ENCODE measurements at places on chromosomes 11 and 22. TPM values are rescaled to one million over a fixed set of nuclear protein-coding genes. Genes with fewer than 3 reads are reported as not detected.

DNA sequence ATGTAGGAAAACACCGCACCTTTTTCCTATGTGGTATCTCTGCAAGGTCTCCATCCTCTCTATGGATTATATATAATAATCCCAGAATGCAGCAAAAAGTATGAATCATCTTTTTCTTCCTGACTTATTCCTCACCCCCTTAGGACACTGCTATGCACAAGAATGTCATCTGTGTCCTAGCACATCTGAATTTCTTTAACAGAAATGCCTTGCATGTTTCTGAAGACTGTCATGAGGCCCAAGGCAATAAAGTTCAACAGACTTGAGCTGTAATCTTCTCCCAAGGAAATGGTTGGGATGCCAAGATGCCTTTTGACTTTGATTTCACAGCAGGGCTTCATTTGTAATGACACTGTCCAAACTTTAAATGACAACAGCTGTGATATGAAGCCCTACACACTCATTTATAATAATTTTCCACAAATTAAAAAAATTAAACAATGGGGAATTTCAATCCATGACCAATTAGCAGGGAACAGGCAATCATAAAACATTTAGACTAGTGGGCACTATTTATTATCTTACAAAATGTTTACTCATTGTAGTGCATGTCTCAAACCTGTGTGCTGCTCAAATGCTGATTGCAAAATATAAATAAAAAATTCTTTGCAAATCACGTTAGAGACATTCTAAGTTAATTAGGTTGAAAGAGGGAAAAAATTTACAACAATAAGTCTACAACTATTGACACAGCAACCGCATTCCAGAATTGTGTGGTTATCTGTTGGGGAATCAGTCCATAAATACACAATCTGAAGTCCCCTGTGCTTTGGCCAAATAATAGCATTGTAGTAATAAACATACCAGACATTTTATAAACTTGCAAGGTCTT, 242.3 kb downstream of the SWAP70 start:
- DNase-seq, result no peak
- H3K4me1 ChIP-seq, result no peaks in the 10 kb centered on the region
- H3K27me3 ChIP-seq, result no peaks in the 10 kb centered on the region
- H3K36me3 ChIP-seq, result no peaks in the 10 kb centered on the region
- no peak overlapping the region for H3K4me3 ChIP-seq

- H3K27ac ChIP-seq, result no peak overlapping the region
- peaks cover 14% of the 10 kb centered on the region for H3K4me1 ChIP-seq
- DNase-seq, result no peak
- H3K36me3 ChIP-seq, result no peaks in the 10 kb centered on the region
These were observed 108.7 kb upstream of the CD82 start for GRCh38 chr11:44456544-44457300.

The MN1 gene
- total RNA-seq, result 8.6 TPM

- H3K27me3 ChIP-seq, result no peaks in the 10 kb centered on the region
- H3K27ac ChIP-seq, result peak overlapping the region; percentile 39
- DNase-seq, result peak; percentile 94
- H3K4me3 ChIP-seq, result no peak overlapping the region
- no peaks in the 10 kb centered on the region for H3K36me3 ChIP-seq
These were observed 115.6 kb downstream of the SLC1A2 start for GRCh38 chr11:35303596-35304385.

The IFITM10 gene
- total RNA-seq, result 0.66 TPM

GRCh38 chr11:68574308-68574707, 110.0 kb upstream of the GAL start:
- no peak overlapping the region for H3K27ac ChIP-seq
- peaks cover 12% of the 10 kb centered on the region for H3K4me1 ChIP-seq
- H3K27me3 ChIP-seq, result no peaks in the 10 kb centered on the region

The MMP3 gene
- not detected for total RNA-seq

The LRRN4CL gene
- total RNA-seq, result 33.6 TPM

- H3K27ac ChIP-seq, result no peak overlapping the region
- H3K4me1 ChIP-seq, result peaks cover 36% of the 10 kb centered on the region
These were observed 20.1 kb upstream of the SYTL2 start for GRCh38 chr11:85831050-85831449.

- no peaks in the 10 kb centered on the region for H3K36me3 ChIP-seq
- no peaks in the 10 kb centered on the region for H3K27me3 ChIP-seq
- DNase-seq, result no peak
- H3K4me3 ChIP-seq, result no peak overlapping the region
These were observed 3.4 kb upstream of the RBM4B start for GRCh38 chr11:66680966-66681645.

The SLC22A6 gene
- total RNA-seq, result not detected

DNA sequence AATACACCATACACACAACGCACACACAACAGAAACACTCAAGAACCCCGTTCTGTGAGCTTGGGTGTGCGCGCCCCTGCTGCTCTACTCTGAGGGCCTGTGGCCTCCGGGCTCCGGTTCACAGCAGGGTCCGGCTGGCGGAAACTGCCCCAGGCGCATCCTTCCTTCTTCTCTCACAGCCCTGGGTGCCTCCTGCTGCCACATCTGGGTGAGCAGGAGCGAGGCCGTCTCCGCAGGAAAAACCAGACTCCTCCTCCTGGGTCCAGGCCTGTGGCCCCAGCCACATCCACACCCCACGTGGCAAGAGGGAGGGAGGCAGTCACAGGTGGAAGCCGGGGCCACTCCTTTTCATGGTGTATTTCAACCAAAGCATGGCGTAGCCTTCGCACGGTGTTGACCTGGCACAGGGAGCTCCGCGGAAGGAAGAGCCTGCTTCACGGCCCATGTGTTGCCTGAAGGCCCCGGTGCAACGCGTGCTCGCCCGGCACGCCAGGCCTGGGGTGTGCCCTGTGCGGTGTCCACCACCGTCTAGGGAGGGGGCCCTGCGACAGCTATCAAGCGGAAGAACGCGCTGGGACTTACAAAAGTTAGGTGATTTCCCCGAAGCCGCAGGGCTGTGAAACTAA, 1502.7 kb downstream of the TBC1D22A start:
- no peaks in the 10 kb centered on the region for H3K27me3 ChIP-seq
- no peak overlapping the region for H3K4me3 ChIP-seq
- no peak for DNase-seq
- no peak overlapping the region for H3K27ac ChIP-seq

- H3K4me1 ChIP-seq, result no peaks in the 10 kb centered on the region
- H3K27ac ChIP-seq, result no peak overlapping the region
- no peak overlapping the region for H3K4me3 ChIP-seq
- no peaks in the 10 kb centered on the region for H3K36me3 ChIP-seq
- DNase-seq, result no peak
These were observed 381.3 kb upstream of the ANO5 start for GRCh38 chr11:21811572-21811971.

- no peaks in the 10 kb centered on the region for H3K36me3 ChIP-seq
- peaks cover 32% of the 10 kb centered on the region for H3K4me1 ChIP-seq
- DNase-seq, result no peak
- H3K27me3 ChIP-seq, result no peaks in the 10 kb centered on the region
These were observed 20.8 kb upstream of the CHKA start for GRCh38 chr11:68142028-68142412.

DNA sequence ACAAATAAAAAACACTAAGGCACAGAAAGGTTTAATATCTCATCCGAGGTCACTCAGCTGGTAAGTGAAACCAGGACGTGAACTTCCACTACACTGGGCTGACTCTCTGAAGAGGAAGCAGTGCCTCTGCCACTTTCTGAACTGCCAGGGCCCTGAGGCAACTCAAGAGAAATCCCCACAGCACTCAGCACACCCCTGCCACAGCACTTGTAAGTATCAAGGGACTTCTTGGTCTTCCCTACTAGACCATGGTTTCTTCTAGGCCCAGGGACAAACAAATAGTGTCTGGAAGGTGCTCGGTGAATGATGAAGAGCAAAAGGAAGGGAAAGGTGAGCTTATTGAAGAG, 49.7 kb downstream of the RPL27A start:
- H3K36me3 ChIP-seq, result no peaks in the 10 kb centered on the region
- DNase-seq, result no peak
- no peaks in the 10 kb centered on the region for H3K27me3 ChIP-seq
- H3K4me1 ChIP-seq, result peaks cover 76% of the 10 kb centered on the region
- peak overlapping the region; percentile 96 for H3K27ac ChIP-seq
- no peak overlapping the region for H3K4me3 ChIP-seq

- DNase-seq, result no peak
- no peak overlapping the region for H3K4me3 ChIP-seq
- no peaks in the 10 kb centered on the region for H3K4me1 ChIP-seq
- H3K36me3 ChIP-seq, result no peaks in the 10 kb centered on the region
These were observed 566.5 kb upstream of the B3GAT1 start for GRCh38 chr11:134978388-134979088.

DNA sequence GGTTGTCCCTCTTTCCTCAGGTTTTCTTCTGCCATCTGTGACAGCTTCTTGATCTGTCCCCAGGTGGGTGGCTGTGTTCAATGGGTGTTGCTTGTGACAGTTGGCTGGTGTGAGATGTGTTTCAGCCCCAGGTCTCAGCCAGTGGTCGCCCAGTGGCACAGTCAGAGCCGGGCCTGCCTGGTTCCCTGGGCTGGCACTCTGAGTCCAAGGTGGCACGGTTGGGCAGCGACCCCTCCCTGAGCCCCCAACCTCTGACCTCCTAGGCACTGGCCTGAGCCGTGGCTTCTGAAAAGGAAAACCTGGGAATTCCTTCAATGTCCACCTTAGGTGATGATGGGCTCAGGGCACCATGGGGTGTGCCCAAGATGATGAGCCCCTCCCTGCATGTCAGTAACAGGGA, 14.0 kb upstream of the PRODH start:
- no peak overlapping the region for H3K4me3 ChIP-seq
- DNase-seq, result peak; percentile 52
- no peaks in the 10 kb centered on the region for H3K4me1 ChIP-seq
- no peak overlapping the region for H3K27ac ChIP-seq
- no peaks in the 10 kb centered on the region for H3K36me3 ChIP-seq

GRCh38 chr22:33421859-33422258, 363.7 kb upstream of the SYN3 start:
- no peaks in the 10 kb centered on the region for H3K4me1 ChIP-seq
- H3K4me3 ChIP-seq, result no peak overlapping the region
- no peaks in the 10 kb centered on the region for H3K36me3 ChIP-seq
- no peaks in the 10 kb centered on the region for H3K27me3 ChIP-seq
- no peak overlapping the region for H3K27ac ChIP-seq
- DNase-seq, result no peak

DNA sequence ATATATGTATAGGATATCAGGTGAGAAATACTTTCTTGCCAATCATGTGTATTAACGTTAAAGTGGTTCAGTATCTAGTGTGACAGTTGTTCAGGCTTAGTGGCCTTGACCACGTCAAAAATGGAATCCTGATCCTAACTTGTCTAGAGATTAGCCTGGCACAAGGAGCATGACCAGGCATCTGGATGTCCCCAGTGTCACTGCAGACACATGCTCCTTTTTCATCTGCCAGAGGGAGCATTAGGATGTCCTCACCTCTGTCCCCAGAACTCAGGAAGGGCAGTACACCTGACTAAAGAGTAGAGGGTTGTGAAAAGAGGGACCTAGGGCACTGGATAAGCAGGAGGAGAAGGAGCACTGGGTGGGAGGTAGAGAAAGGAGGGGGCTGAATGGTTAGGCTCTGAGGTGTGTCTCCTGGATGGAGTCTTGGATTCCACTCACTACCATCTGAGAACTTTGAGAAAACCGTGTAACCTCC, 40.9 kb upstream of the GGTLC2 start:
- no peak for DNase-seq
- no peaks in the 10 kb centered on the region for H3K4me1 ChIP-seq

The TAF6L gene
- total RNA-seq, result 13.5 TPM

GRCh38 chr22:20027966-20028854, 7.3 kb downstream of the TANGO2 start:
- no peaks in the 10 kb centered on the region for H3K27me3 ChIP-seq
- no peak for DNase-seq
- H3K27ac ChIP-seq, result no peak overlapping the region
- H3K36me3 ChIP-seq, result no peaks in the 10 kb centered on the region
- peaks cover 7% of the 10 kb centered on the region for H3K4me1 ChIP-seq

- H3K4me3 ChIP-seq, result no peak overlapping the region
- peaks cover 7% of the 10 kb centered on the region for H3K36me3 ChIP-seq
- no peaks in the 10 kb centered on the region for H3K4me1 ChIP-seq
- H3K27me3 ChIP-seq, result no peaks in the 10 kb centered on the region
- no peak for DNase-seq
- no peak overlapping the region for H3K27ac ChIP-seq
These were observed 62.5 kb downstream of the TCF20 start for GRCh38 chr22:42207918-42208317.

GRCh38 chr22:26589367-26589844, 526 bp downstream of the TPST2 start:
- H3K27me3 ChIP-seq, result no peaks in the 10 kb centered on the region
- no peak for DNase-seq
- peaks cover 19% of the 10 kb centered on the region for H3K4me1 ChIP-seq
- peak overlapping the region; percentile 85 for H3K4me3 ChIP-seq
- no peaks in the 10 kb centered on the region for H3K36me3 ChIP-seq

- peak overlapping the region; percentile 27 for H3K4me3 ChIP-seq
- no peaks in the 10 kb centered on the region for H3K36me3 ChIP-seq
- H3K4me1 ChIP-seq, result peaks cover 40% of the 10 kb centered on the region
These were observed 21.5 kb upstream of the RAG2 start for GRCh38 chr11:36619502-36619901.

DNA sequence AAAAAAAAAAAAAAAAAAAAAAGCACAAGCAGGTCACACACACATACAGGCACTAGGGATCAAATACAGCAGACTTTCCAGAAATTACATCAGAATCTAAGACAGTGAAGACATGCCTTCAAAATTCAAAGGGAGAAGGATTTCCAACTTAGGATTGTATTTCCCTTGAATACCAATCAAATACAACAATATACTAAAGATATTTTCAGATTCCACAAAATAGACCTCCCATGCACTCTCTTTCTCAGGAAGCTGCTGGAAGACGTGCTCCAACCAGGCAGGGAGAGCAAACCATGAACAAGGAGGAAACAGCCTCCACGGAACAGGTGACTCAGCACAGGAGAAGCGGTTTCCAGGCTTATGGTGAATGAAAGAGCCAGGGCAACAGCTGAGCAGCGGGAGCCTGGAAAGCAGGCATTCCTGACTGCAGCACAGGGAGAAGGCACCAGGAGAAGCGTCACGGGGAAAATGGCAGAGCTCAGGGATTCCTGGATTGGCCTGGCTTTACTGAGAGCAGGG, 32.0 kb downstream of the TMEM184B start:
- H3K4me1 ChIP-seq, result no peaks in the 10 kb centered on the region
- H3K4me3 ChIP-seq, result no peak overlapping the region
- H3K27ac ChIP-seq, result no peak overlapping the region
- DNase-seq, result no peak
- H3K27me3 ChIP-seq, result no peaks in the 10 kb centered on the region
